ENCODE measurements at places on chromosomes 7 and 10. TPM values are rescaled to one million over a fixed set of nuclear protein-coding genes. Genes with fewer than 3 reads are reported as not detected.

Gene SPAM1
- total RNA-seq = not detected

Gene WDR86
- not detected for total RNA-seq

Gene TYSND1
- 19.1 TPM for total RNA-seq

Gene C10orf105
- total RNA-seq = not detected

Gene CCDC126
- 14.9 TPM for total RNA-seq

DNA sequence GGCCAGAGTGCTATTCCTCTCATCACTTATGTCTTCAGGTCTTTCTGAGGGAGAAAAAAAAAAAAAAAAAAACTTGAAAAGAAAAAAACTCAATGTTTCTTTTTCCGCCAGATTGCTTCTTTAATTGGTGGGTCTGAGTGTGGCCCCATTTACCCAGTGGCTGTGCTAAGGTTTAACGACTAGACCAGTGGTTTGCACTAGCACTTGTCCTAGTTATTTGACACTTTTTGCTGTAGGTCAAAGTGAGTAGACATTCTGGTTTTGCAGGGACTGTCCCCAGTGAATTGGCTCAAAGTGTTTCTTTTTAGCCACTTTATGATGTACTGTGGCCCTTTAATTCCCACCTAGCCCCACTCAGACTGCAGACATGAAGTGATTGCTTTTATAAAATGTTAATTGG, 273.3 kb downstream of the PTEN start:
- no peak for DNase-seq

- DNase-seq = no peak
These were observed 38.4 kb downstream of the ARID5B start for GRCh38 chr10:61939902-61940301.

DNA sequence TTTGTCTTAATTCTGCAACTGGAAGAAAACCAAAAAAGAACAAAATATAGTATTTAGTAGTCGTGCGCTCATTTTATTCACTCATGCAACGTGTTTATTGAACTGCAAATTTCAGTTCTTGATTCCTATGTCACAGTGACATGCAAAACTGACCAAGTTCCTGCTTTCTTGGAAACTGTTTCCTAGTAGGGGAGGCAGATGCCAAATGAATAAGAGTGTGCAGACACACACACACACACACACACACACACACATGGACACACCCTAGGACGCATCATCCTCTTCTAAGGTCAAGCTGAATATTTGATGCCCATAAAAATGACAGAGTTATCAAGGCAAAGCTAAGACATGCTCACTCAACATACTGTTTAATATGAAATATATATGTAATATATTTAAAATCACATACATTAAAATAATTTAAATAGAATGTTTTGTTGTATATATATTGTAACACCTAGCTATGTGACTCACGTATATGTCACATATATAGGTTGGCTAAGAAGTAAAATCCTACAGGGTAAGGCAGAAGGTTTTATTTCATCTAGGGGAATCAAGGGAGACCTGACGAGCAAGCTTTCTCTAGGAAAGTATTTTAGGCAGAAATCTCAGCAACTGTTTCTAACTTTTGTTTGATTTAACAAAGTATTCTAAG, 79.6 kb downstream of the SVIL start:
- DNase-seq = no peak

DNA sequence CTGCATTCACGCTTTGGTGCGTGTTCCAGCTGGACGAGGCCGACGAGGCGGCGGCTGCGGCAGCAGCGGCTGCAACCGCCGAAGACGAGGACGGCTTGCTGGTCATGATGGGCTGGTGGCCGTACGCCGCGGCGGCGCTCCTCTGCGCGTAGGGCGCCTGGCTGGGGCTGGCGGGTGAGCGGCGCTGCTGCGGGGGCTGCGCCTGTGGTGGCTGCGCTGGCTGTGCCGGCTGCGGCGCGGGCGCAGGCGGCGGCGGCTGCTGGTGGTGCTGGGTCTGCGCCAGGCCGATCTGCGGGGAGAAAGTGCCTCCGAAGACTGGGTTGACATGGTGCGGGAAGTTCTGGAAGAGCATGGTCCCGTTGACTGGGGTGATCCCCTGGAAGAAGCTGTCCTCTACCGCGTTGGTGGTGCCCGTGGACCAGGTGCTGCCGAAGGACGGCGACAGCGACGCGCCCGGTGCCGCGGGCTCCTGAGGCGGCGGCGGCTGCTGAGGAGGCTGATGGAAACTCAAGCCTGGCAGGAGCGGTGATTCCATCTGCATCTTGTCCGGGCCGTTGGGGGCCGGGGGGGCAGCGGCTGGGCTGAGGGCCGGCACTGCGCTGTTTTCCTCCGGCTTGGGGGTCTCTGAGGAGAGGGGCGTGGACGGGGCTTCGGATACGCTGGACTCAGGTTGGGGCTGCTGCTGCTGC, 51.1 kb downstream of the CPEB3 start:
- peak; percentile 7 for DNase-seq

- DNase-seq = no peak
These were observed 133.3 kb downstream of the IDE start for GRCh38 chr10:92440578-92440977.

- no peak for DNase-seq
These were observed 37.7 kb downstream of the AHR start for GRCh38 chr7:17336168-17336567.

- no peak for DNase-seq
These were observed 73.4 kb downstream of the SRPK2 start for GRCh38 chr7:105315357-105315756.

DNA sequence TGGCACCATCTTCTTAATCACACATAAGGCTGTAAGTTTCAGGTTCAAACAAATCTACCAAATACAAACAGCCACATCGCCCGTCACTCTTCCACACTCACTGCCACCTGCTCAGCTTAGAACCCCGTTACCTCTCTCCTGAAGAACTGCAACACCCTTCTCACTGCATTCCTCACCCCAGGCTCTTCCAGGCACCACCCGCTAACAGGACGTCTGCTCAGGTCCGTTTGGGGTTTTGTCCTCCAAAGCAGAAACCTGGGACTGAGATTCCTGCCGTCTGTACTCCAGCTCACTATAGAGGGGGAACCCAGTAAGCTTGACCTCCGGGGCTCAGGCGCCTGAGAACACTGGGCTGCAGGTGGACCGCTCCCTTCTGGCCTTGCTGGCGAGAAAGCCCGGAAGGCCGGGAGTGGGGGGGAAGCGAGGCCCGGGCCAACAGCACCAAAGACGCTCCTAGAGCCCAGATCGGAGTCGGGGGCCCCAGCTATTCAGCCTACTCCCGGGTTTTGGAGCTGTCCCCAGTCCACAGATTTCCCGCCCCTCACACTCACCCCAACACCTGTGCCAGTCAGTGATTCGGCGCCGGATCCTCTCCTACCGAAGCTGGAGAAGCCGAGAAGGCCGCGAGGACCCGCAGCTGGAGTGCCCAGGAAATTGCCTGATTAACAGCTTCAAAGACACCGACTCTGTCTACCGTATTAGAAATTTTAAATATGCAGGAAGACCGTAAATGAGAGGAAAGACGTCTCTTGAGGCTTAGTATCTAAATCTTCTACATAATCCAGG, at the start of gene AP3M1:
AP3M1 (minus strand) TSS at position 625 of the 786 bp plus-strand sequence. CDS start 12,449 bp downstream, outside the sequence.
- no peak for DNase-seq

DNA sequence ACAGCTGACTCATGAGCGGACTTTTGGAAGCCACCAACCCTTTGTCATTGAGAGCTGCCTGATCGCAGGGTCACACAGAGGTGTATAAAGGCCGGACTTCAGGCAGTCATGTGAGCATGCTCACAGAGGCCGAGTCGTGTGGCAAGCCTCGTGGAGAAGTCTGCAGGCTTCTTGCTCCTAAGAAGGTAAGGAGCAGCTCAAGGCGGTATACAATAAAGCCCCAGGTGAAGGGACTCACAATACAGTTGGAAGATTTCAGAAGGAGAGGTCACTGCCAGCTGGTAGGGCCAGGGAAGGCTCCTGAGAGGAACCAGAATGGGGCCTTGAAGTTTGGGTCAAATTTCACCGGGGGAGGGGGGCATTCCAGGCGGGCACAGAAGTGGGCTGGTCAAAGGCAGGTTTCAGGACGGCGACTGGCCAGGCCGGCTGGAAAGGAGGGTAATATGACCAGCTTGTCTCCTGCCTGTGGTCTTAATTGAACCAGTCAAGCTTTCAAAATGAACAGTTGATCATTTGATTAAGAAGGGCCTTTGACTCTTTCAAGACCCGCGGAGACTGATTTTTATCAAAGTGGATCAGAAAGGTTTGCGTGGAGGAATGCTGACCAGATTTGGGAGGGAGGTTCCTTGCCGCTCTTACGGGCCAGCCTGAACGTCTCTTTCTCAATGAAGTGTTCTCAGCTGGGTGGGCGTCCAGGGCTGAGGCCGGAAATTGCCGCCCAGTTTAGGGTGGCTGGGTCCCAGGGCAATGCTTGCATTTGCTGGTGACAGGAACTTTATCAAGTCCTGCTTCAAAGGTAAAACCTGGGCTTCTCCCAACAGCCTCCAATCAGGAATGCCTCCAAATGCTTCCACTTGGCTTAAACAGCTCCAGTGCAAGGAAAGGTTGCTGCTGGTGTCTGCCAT, 178.6 kb downstream of the EMX2 start:
- DNase-seq = no peak

- no peak for DNase-seq
These were observed 14.1 kb downstream of the NRCAM start for GRCh38 chr7:108442039-108442568.

DNA sequence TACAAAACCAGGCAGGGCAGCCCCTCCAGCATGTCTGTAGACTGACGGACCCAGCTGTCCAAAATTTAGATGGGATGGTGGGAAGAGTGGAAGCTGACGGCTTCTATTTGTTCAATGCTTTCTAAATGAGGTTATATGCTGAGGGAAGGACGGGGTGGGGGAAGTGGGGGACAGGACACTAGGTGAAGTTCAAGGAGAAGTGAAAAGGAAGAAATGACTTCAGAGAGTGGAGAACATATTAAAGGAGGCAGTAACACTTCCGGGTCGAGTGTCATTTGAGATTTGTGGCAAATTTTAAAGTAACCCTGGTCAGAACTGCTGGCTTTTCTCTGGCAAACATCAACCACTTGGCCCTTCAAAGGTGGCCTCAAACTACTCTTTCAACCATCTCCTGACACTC, 9.4 kb downstream of the PIP4K2A start:
- DNase-seq = no peak

- no peak for DNase-seq
These were observed 15.6 kb downstream of the SHH start for GRCh38 chr7:155796381-155797261.

- DNase-seq = no peak
These were observed 14.1 kb downstream of the SH2B2 start for GRCh38 chr7:102300643-102301221.

GRCh38 chr10:49024484-49024883, 84.8 kb upstream of the LRRC18 start:
- no peak for DNase-seq

DNA sequence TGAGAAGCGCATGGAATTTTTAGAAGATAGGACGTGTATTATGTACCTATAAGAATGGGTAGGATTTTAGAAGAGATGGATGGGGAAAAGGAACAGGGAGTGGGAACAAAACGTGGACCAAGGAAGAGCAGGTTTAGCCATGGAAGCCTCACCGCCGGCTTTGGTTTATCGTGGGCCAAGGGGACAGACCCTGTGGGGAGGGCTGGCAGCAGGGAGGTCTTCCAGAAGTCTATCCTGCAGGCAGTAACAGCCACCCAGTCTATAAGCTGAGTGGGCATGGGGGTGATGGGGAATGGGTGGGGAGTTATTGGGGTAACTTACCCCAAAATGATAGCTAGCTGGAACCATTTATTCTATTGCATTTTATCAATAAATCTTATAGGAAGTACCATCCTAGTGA, 44.9 kb downstream of the IKZF1 start:
- DNase-seq = no peak

DNA sequence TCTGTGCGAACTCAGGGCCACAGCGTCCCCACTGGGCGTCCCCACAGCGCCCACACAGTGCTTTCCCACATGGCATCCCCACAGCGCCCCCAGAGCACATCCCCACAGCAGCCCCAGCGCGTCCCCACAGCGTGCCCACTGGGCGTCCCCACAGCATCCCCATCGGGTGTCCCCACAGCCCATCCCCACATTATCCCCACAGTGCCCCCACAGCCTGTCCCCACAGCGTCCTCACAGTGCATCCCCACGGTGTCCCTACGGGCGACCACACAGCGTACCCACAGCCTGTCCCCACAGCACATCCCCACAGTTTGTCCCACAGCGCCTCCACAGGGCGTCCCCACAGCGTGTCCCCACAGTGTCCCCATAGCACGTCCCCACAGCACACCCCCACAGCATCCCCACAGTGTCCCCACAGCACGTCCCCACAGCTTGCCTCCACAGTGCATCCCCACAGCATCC, 131.6 kb downstream of the ACTR3B start:
- DNase-seq = no peak

- DNase-seq = no peak
These were observed 6.5 kb downstream of the CABCOCO1 start for GRCh38 chr10:61669161-61669725.

- DNase-seq = peak; percentile 80
These were observed 9.6 kb downstream of the TRIM56 start for GRCh38 chr7:101094791-101095375.

DNA sequence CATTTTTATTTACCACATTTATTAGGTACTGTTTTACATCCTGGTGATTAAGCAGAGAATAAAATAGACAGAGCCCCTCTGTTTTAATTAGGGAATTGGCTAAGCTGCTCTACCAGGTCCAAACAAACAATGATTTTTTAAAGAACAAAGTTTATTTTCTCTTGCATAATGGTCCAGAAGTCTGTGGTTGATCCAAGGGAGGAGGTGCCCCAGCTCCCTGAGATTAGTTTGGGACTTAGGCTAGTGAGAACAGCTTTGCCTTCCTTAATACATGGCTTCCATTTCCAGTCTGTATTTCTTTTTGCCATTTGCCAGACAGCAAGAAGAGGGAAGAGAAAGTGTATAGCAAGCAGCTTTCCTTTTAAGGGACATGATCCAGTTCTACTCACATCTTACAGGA, 2.9 kb upstream of the MIOS start:
- DNase-seq = no peak

DNA sequence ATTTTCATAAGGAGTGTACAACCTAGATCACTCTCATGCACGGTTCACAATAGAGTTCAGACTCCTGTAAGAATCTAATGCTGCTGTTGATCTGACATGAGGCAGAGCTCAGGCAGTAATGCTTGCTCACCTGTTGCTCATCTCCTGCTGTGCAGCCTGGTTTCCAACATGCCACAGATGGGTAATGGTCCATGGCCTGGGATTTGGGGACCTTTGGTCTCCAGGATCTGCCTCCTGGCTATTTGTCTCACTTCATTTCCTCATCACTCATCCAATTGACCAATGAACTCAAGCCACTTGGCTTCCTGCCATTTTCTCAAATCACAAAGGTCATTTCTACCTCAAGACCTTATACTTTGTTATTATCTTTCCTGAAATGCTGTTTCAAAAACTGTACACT, 786.1 kb downstream of the ANKRD7 start:
- no peak for DNase-seq

Measured in A172 (cell line).